Stimulated activated CD8-positive, alpha-beta memory T cell treated with anti-CD3 and anti-CD28 coated beads, Interleukin-2, amount 100 ng/mL, for 1 hour (primary cell): ENCODE measurements at places on chromosomes 11 and 22.

DNA sequence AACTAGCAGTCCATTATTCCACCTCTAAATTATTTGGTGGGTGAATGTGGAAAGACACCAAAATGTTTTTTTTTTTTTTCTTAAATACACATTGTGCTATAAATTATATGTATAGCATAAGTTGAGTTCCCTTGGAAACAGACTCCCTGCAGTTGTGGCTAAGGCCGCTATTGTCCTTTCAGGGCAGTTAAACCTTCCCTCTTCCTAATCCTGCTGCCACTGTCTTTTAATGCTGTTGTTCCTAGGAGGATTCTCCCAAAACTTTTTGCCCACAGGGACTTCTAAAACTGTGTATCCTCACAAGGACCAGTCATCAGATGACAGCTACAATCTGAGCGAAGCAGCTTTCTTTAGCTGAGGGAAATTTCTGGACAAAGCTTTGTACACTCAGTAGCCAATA lies 478.9 kb upstream of the CHORDC1 start:
- DNase-seq, result no peak

DNA sequence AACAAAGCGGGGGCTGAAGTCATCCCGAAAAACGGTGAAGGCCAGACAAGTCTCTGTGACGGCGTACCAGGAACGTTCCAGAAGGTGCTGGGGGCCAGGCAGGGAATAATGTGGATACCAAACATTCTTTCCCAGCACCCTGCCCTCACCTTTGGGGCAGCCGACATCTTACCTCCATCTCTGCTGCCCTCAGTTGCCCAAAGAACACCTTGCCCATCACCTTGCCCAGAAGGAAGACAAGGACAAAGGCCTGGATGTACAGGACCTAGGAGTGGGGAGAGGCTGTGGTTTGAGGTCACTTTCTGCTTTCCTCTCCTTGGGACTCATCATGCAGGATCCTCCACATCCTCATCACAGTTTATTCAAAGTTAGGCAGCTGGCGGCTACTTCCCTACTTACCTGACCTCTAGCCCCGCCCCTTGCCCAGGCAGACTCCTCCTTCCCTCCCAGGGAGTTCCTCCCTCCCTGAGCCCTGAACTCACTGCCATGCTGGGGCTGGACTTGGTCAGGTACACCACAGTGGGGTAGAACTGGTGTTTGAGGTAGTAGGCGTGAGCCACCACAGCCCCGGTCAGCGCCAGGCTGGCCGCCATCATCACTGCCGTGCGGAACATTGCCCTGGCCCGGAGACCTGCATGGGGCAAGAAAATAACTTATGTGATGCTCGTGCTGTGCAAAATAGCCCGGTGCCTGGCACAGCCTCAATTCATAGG lies 1.2 kb downstream of the SYVN1 start:
- DNase-seq, result no peak

- no peak for DNase-seq
Measured at GRCh38 chr11:57322256-57323166, 2.2 kb downstream of the TNKS1BP1 start.

DNA sequence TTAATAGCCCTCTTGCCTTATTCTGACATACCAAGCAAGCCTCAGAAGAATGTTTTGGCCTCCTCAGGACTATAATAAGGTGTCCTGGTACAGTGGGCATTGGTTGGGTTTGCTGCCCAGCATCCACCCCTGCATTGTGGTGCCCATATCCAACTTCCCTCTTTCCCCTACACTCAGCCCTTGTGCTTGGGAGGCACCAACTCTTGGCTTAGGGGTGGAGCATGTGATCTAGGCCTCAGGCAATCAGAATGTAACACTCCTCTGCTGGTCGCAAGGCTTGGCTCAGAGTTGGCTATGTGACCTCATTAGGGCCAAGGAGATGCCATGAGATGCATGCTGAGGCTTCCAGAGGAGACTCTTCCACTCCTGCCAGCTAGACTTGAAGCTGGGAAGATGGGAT lies 123.0 kb downstream of the CSNK2A3 start:
- DNase-seq, result no peak

DNA sequence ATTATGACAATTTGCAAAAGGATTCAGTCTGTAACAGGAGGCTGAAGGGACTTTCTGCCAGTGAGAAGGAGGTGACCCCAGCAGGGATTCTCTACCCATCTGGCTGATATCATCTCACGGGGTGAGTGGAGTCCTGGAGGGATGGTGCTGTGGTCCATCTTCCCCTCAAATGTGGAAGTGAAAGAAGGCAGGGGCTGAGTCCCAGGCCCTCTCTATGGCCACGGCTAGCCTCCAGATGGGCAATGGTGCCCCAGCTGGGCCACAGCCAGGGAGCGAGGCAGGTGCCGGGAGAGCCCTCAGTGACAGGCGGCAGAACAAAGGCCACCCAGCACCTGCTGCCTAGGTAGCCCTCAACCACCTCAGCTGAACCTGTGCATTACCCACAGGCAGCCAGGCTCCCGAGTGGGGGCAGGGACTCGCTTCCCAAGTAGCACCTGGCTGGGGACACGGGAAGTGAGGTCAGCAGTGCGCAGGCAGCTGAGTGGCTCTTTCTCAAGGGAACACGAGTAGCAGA lies 6.7 kb downstream of the NECTIN1 start:
- no peak for DNase-seq

DNA sequence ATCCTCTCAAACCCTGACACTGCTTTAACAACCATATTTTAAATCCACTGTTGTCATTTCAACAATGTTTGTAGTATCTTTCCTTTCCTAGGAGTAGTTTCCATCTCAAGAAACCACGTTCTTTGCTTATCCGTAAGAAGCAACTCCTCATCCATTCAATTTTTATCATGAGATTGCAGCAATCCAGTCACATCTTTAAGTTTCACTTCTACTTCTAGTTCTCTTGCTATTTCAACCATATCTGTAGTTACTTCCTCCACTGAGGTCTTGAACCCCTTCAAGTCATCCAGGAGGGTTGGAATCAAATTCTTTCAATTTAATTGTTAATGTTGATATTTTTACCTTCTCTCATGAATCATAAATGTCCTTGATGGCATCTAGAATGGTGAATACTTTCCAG lies 22.4 kb downstream of the CCDC82 start:
- DNase-seq, result no peak

- no peak for DNase-seq
Measured at GRCh38 chr22:23892130-23892529, 2.1 kb upstream of the MIF start.

- DNase-seq, result no peak
Measured at GRCh38 chr11:34730544-34731295, 109.8 kb downstream of the EHF start.

GRCh38 chr22:48838376-48838775 lies 989.3 kb downstream of the BRD1 start:
- no peak for DNase-seq

DNA sequence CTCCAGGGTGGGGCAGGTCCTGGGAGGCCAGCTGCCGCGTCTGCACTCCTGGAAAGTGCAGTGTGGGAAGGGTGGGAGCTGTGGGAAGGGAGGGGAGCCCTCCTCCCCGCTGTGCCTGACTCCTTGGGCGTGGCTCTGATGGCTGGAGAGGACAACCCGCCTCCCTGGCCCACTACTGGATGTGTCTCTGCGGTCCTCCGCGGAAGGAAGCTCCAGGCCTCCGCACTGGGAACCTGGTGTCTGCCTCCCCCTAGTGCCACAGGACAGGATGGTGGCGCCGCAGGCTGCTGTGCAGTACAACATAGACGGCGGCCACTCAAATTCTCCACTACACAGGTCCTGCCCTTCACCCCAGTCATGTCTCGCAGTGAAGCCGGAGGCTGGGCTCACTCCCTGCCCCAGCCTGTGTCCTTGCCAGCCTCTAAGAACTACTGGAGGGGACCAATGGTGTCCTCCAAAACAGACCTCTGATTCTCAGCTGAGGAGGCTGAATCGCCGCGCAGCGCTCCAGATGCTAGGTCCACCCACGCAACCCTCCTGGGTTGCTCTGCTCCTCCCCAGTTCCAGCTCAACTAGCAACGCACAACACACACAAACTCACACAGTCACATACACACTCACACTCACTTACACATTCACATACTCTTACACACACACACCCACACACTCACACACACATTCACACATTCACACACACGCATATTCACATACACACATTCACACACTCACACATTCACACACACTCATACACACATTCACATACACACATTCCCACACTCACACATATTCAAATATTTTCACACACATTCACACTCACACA lies 12.4 kb upstream of the DSCAML1 start:
- DNase-seq, result no peak

GRCh38 chr11:68974421-68975194 lies 6.2 kb downstream of the MRGPRD start:
- no peak for DNase-seq

DNA sequence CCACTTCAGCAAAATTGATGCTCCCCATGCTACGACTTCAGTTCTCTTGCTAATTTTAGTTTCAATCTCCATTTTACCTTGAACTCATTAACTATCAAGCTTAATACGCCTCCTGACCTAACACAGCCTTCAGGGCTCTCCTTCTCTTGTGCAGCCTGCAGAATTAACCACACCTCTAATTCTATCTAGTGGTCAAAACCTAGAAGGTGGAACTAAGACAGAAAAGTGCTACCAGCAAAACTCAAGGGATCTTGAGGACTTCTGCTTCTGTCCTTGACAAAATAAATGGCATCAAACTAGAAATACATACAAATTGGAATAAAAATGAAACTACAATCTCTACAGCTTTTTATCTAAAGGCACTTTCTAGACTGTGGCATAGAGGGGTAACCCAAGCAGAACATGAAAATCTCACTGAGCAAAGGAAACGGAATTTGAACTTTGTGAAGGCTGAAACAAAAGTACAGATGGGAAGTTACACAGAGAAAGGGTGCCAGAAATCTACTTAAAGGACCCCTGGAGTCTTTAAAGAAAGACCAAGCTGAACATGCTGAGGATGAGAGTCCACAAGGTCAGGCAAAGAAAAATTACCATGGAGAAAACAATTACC lies 10.7 kb downstream of the CWF19L2 start:
- no peak for DNase-seq

- DNase-seq, result peak; percentile 54
Measured at GRCh38 chr22:39388261-39389011, 11.1 kb upstream of the TAB1 start.

DNA sequence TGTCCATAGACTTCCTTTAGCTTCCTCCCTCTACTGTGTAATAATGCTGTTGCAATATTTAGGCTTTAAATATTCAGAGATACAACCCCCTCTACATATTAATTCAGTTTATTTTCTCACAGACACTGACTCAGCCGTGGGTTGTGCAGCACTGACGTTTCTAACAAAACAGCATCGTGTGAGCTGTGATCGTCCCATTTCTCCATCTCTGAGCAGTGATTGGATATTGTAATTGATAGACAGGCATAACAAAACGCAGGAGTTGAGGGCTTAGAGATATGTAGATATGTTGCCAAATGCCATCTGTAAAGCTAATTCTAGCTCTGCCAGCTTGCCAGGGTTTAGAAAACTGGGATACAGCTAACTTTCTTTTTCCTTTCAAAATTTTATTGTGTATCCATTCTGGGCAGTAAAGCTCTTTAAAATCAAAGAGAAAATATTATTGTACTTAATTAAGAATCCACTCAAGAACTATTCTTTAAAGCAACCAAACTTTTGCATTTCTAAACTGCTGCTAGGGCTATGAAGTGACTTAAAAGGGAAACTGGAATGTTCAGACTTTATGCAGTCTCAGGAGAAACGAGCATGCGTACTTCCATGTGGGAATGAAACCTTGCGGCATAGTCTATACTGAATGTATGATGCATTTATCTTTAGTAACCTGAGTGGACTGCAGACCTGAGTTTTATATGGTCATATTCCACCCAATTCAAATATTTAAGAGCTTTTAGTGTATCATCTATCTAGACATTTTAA lies 22.7 kb downstream of the BTBD10 start:
- DNase-seq, result no peak

DNA sequence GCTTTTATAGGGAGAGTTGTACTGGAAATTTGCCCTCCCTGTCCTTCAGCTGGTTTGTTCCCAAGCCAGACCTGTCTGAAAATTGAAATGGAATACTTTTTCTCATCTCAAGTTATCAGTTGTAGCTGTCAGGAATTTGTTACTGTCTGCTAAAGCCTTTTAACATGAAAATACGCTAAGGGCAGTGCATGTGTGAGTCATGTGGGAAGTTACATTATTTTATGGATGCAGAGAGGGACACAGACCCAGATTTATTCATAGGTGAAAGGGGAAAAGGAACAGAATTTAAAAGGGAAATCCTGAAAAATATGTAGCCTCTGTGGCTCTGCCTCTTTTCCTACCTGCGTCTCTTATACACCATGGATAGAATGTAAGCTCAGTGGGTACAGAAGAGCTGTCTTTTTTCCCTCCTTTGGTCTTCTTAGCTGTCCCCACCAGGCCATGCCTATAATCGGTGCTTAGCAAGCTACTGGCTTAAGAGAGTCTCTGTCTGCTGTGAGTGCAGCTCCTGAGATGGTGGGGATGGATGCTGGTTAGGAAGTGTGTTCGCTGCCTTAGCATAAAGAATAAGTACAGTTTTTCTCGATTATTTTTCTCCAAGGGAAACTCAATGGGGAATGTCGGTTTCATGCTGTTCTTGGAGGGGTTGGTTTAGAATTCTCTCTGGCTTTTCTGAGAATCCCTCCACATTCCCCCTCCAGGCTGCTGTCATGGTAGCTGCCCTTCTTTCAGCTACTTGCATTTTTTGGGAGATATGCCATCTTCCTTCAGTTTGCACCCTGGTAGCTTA lies 166.8 kb downstream of the TEAD1 start:
- no peak for DNase-seq

- no peak for DNase-seq
Measured at GRCh38 chr11:110261195-110262071, 35.0 kb downstream of the RDX start.

DNA sequence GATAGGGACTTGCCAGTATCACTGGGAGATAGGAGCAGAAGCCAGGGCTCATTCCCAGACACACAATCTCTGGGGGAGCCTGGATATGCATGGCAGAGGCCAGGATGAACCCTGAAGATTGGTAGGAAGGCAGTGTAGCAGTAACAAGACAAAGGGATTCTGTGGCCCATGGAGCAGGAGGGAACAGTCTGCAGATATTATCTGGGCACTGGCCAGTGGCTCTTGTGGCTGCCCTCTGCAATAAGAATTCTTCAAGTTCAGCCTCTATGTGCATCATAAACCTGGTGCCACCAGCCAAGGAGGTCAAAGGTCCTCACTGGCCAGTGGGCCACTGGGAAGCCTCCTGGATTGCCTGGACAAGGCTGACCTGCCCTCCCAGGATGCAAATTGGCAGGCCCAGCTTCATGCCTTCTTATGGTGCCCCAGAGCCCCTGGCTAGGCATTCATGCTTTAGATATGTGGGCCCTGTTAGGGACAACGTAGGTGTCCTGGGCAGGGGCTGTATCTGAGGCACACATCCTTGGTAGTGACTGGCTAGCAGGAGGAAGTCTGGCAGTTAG lies 29.2 kb downstream of the KCNQ1OT1 start:
- DNase-seq, result no peak

- DNase-seq, result no peak
Measured at GRCh38 chr22:25979968-25980367, 189.3 kb upstream of the SEZ6L start.

- DNase-seq, result no peak
Measured at GRCh38 chr11:41282395-41282794, 177.1 kb downstream of the LRRC4C start.

DNA sequence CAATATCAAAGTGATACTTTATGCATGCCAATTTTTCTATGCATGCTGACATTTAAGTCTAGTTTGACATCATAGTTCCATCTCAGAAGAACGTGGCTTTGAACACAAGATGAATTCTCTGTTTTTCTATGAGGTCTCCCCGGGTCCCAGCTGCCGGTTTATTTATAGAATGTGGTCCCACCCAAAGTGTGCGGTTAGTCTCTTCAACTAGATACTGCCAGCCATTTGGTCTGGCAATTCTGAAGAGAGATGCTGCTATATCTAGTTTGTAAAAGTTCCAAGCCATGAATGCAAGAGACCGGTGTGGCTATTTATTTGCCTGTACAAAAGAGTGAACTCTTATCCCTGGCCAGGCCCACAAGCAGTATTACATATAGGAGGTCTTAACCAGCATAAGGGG lies 9.2 kb downstream of the OR5A2 start:
- DNase-seq, result no peak
